ENCODE measurements at places on chromosomes 6 and 20.

- no peak for DNase-seq
Measured at GRCh38 chr6:87074101-87074621, 20.7 kb downstream of the CGA start.

GRCh38 chr20:46975976-46976375 lies 81.3 kb downstream of the EYA2 start:
- no peak for DNase-seq

DNA sequence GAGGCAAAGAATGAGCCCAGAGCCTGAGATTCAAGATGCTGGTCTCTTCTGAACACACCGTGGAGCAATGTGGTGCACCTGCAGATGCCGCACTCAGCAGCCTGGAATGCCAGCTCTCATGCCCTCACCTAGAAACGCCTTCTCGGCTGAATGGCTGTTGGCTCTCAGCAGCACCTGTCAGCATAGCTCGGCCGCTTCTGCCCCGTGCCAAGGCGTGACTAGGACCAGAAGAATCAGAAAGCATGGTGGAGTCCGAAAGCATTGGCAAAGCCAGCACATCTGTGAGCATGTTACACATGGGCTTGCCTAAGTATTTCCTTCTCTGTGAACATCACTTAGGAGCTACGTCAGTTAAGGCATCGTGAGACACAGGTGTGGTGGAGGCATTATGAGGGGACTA lies 140.8 kb downstream of the MAP3K4 start:
- no peak for DNase-seq

DNA sequence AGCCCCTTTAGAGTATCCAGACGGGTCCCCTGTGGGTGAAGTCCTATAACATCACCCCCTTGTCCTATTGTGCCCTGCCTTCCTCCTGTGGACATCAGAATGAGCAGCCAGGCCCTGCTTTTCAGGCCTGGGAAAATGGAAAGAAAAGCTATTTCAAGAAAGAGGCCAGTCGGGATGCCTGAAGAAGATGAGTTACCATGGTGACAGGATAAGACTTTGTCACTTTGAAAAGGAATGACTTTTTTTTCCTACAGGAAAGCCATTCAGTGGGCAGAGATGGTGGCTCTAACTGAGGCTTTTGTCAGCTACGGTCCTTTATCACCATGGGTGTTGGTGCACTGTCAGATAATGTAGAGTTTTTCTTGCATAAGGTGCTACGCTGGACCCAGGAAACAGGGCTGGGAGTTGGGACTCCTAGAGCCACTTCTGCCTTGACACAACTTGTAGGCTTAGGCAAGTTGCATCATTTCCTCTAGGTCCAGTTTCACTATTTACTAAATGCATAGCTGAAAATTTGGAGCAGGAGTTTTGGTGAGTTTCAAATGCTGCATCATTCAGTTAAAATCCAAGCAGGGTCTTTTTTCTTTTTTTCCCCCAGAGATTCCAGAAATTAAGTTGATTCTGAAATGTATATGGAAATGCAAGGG lies 293.6 kb upstream of the PRND start:
- no peak for DNase-seq

DNA sequence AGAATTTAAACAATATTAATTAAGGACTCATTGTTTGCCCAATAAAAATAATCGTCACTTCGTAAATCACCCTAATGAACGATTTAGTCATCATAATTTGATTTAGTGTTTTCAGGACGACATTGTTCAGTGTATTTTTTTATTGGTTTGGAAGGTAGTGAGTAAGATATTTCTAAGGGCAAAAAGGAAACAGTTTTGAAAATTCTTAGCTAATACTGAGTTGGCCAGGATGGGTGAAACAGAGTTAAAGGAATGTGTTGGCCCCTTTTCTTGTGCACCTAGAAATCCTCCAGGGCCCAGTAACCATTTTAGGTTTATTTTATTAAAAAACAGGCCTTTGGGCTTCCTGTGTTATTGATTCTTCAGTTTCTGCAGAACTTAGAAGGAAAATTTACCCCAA lies 25.3 kb downstream of the ANKS1A start:
- no peak for DNase-seq

GRCh38 chr6:48613231-48613949 lies 502.4 kb upstream of the PTCHD4 start:
- DNase-seq, result no peak

- DNase-seq, result no peak
Measured at GRCh38 chr6:112502351-112503090, 155.4 kb downstream of the RFPL4B start.

DNA sequence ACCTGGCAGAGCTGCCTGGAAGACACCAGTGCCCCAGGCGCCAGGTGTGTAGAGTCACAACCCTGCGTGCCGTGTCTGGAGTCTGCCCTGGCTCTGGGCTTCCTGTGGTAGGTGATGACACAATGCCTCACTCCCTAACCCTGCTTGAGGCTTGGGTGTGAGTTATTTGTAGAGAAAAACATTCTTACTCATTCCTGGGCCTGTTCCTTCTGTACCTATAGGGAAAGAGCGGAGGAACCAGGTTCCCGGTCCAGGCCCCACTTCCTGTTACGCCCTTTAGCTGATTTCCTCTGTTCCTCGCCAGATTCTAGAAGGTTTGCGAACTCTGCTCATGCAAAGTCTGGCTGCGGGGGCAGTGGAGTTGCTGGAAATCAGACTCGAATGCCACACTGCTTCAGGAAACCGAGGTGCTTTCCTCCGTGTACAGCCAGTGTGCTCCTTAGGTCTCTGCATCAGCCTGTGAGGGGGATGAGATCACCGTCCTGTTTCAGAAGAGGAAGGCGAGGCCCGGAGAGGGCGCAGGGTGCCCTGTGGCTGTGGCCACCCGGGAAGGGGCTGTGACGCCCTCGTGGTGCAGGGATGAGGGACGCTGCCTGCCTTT lies 67.1 kb upstream of the DUSP22 start:
- peak; percentile 31 for DNase-seq

DNA sequence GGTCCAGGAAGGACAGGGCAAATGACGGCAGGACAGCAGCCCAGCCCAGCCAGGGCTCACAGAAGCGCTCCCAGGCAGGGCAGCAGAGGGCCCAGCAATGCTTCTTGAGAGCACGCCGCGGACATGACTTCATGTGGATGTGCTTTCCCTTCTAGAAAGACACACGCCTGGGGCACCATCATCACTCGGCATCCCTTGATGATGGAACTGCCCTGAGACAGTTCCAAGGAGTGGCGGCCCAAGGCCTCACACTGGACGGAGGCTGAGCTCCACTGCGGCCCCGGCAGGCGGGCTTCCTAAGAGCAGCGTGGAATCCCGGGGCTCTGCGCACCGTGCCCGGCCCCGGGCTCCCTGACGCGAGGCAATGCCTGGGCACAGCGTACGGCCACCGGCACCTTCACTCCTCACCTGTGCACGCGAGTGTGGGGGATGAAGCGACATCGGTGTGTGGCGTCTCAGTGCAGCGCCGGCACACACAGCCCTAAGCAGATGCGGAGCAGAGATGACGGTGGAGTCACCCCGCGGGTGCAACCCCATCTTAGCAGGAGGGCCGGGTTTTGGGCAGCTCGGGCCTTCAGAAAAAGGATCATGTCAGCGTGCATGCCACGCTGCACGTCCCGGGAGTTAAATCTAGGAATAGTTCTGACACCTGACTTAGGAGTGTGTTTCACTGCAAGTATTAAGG lies 86.6 kb downstream of the THBS2 start:
- no peak for DNase-seq

DNA sequence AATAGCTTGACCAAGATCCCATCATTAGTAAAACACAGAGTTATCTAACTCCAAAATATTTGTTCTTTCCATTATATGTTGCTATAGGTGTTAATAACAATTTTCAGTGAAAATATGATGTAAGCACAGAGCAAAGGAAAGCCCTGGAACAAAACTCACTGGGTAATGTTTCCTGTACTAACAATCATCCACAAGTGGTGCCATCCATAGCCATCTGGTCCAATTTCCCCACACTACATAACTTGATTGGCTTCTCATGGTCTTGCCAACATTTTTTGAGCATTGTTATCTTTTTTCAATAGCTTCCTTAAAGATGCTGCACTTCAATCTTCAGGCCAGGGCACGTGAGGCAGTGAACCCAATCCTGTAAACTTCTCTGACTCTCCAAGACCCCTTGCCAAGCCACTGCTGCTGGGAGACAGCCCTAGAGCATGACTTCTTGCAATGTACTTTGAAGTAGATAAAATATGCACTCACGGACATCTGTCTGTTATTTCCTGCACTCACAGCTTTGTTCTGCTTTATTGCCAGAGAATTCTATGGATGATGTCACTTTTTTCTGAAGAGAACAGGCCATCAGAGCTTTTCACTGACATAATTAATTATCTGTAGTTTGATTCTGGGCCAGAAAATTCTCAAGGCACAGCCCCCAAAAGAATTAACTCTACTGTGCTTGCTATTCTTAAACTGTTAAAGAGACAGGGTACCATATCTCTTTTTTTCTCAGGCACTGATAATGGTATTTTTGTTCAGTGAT lies 97.5 kb upstream of the TMEM30A start:
- DNase-seq, result no peak

GRCh38 chr20:1420066-1420465 lies 27.2 kb upstream of the FKBP1A start:
- no peak for DNase-seq

- no peak for DNase-seq
Measured at GRCh38 chr6:81694207-81694606, 58.3 kb downstream of the TENT5A start.

- no peak for DNase-seq
Measured at GRCh38 chr6:155253337-155253736, 10.5 kb upstream of the CLDN20 start.

DNA sequence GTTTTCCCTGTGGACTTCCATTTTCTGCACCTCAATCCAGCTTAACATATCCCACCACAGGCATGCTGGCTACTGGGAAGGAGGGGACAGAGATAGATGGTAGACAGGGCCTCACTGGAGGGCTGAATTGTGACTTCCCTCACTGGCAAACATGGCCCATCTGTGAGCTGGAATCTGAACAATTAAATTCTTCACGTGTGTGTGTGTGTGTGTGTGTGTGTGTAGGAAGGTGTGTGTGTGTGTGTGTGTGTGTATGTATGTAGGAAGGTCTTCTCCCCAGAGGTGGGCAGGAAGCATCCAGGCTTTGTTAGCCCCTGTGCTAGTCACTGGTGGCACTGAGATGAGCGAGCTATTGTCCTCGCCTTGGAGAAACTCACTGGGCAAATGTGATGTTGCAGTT lies 5.4 kb upstream of the TOX2 start:
- DNase-seq, result no peak

- no peak for DNase-seq
Measured at GRCh38 chr20:38258545-38259215, 1.9 kb downstream of the KIAA1755 start.

DNA sequence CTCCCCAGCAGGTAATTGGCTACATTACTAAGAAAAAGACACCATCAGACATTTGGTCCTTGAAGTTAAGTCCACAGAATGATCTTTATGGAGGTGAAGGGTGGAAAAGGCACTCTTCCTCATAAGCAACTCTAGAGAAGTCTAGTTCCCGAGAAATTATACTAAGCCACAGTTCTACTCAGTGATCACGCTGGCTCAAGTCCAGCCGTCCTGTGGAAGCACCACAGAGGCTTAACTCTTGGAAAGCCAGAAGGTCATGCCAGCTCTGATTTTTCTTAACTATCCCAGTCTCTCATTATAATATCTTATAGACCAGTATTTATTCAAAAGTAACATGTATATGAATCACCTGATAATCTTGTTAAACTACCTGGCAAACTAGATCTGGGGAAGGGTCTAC lies 258.5 kb downstream of the EYA4 start:
- no peak for DNase-seq

All from stimulated activated CD4-positive, alpha-beta T cell treated with anti-CD3 and anti-CD28 coated beads, TNF-alpha, amount 100 ng/mL, for 4 hours (primary cell).